ENCODE measurements at places on chromosomes 11 and 22. TPM values are rescaled to one million over a fixed set of nuclear protein-coding genes. Genes with fewer than 3 reads are reported as not detected.
A peak's percentile ranks its signal among the peaks of the same experiment; 100 is the strongest.

DNA sequence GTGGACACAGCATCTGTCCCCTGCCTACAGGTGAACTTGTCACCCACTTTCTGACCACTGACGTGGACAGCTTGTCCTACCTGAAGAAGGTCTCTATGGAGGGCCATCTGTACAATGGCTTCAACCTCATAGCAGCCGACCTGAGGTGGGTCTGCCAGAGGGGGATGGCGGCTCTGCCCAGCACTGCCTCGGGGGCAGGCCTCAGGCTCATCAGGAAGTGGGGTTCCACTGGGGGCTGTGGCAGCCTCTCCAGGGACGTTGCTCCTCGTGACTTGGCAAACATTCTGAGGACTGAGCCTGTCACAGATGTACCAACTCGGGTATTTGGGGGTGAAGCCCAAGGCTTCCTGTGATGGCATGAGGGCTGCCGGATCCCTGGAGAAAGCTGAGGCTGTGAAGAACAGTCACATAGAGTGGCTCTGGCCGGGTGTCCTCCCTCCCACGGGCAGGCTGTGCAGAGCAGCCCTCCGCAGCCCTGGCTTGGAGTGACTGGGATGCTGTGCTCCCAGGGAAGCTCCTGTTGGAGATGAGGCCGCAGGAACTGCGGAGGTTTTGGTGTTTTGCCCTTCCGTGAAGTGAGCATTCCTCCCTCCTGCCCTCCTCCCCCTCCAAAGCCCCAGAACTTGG is 26.5 kb upstream of the DGCR8 start:
- H3K36me3 ChIP-seq, result peaks cover 64% of the 10 kb centered on the region
- no peaks in the 10 kb centered on the region for H3K4me1 ChIP-seq
- no peaks in the 10 kb centered on the region for H3K27me3 ChIP-seq
- no peak overlapping the region for H3K27ac ChIP-seq
- H3K4me3 ChIP-seq, result no peak overlapping the region

The SYT13 gene
- 41.3 TPM for total RNA-seq

DNA sequence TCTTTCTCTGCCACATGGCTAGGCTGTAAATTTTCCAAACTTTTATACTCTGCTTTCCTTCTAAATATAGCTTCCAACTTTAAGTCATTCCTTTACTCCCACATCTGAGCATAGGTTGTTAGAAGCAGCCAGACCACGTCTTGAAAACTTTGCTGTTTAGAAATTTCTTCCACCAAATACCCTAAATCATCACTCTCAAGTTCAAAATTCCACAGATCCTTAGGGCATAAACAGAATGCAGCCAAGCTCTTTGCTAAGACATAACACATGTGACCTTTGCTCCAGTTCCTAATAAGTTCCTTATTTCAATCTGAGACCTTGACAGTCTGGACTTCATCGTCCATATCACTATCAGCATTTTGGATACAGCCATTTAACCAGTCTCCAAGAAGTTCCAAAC is 749.9 kb downstream of the METTL15 start:
- H3K36me3 ChIP-seq, result no peaks in the 10 kb centered on the region
- no peak for DNase-seq
- no peaks in the 10 kb centered on the region for H3K27me3 ChIP-seq
- no peaks in the 10 kb centered on the region for H3K4me1 ChIP-seq

The OR5A1 gene
- not detected for total RNA-seq

The NXPE2 gene
- total RNA-seq, result 2.8 TPM

GRCh38 chr11:27263046-27263445 is 100.0 kb downstream of the CCDC34 start:
- no peaks in the 10 kb centered on the region for H3K27me3 ChIP-seq
- H3K27ac ChIP-seq, result no peak overlapping the region
- no peak for DNase-seq
- no peaks in the 10 kb centered on the region for H3K36me3 ChIP-seq
- no peak overlapping the region for H3K4me3 ChIP-seq
- no peaks in the 10 kb centered on the region for H3K4me1 ChIP-seq

- no peaks in the 10 kb centered on the region for H3K4me1 ChIP-seq
- H3K4me3 ChIP-seq, result no peak overlapping the region
- no peak for DNase-seq
- no peaks in the 10 kb centered on the region for H3K27me3 ChIP-seq
- H3K36me3 ChIP-seq, result no peaks in the 10 kb centered on the region
Measured at GRCh38 chr11:134459246-134460061, 47.4 kb upstream of the B3GAT1 start.

- no peak for DNase-seq
- no peaks in the 10 kb centered on the region for H3K4me1 ChIP-seq
- H3K27me3 ChIP-seq, result no peaks in the 10 kb centered on the region
- no peaks in the 10 kb centered on the region for H3K36me3 ChIP-seq
- no peak overlapping the region for H3K4me3 ChIP-seq
Measured at GRCh38 chr11:76253416-76253815, 47.1 kb upstream of the WNT11 start.

The SDHD gene
- total RNA-seq, result 114 TPM

The MAPK8IP2 gene
- total RNA-seq, result 1.2 TPM

The OR4A47 gene
- not detected for total RNA-seq

DNA sequence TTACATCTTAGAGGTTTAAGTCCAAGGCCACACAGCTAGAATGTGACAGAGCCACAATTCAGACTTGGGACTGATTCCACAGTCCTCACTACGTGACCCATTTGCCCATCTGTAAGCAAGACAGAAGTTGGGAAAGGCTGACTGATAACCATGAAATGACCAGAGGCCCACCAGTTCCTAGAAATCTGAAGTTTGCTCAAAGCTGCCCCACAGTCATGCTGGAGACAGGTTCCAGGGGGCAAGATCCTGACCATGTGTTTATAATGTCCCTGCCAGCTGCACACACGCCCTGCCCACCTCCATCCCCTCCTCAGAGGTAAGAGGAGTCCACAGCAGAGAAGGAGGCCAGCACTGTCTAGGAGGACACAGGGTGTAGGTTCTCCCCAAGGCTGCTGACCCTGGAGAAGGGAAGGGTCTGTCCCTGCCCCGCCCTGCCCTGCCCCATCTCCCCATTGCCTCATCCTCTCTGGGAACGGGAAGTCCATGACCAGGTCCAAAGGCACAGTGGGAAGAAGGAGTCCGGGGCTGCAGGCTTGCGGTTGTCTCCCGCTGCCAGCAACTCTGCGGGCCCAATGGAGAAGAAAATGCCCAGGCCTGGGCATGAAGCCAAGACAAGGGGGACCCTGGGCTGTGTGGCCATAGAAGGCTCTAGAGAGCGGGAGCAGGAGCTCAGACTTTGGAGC is 11.9 kb upstream of the OAF start:
- no peak for DNase-seq
- H3K36me3 ChIP-seq, result no peaks in the 10 kb centered on the region
- no peak overlapping the region for H3K4me3 ChIP-seq
- H3K27ac ChIP-seq, result peak overlapping the region; percentile 85
- peaks cover 49% of the 10 kb centered on the region for H3K4me1 ChIP-seq

The PLEKHA7 gene
- 195 TPM for total RNA-seq

The MRPL16 gene
- 46.1 TPM for total RNA-seq

The AMOTL1 gene
- 19.0 TPM for total RNA-seq

DNA sequence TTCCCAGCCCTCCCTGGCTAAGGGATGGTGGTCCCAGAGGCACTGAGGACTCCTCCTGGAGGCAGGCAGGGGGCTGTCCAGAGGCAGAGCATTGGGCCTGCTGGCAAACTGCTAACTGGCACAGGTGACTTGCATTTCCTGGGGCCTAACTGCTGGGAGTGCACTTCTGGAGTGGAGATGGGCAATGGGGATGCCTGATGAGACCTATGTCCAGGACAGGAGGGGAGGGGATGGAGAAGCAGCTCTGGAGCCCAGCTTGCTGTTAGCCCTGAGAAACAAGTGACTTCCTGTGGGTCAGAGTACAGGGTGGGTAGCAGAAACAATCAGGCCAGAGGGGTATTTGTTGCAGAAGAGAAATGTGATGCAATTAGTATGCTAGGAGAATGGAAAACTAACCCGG is 253.2 kb downstream of the ST3GAL4 start:
- DNase-seq, result no peak
- H3K27ac ChIP-seq, result no peak overlapping the region
- H3K4me1 ChIP-seq, result no peaks in the 10 kb centered on the region
- H3K27me3 ChIP-seq, result no peaks in the 10 kb centered on the region
- no peaks in the 10 kb centered on the region for H3K36me3 ChIP-seq
- no peak overlapping the region for H3K4me3 ChIP-seq

GRCh38 chr11:78048561-78048960 is 15.1 kb upstream of the THRSP start:
- no peak for DNase-seq
- no peaks in the 10 kb centered on the region for H3K27me3 ChIP-seq
- H3K4me1 ChIP-seq, result peaks cover 12% of the 10 kb centered on the region
- H3K4me3 ChIP-seq, result no peak overlapping the region
- H3K36me3 ChIP-seq, result no peaks in the 10 kb centered on the region

DNA sequence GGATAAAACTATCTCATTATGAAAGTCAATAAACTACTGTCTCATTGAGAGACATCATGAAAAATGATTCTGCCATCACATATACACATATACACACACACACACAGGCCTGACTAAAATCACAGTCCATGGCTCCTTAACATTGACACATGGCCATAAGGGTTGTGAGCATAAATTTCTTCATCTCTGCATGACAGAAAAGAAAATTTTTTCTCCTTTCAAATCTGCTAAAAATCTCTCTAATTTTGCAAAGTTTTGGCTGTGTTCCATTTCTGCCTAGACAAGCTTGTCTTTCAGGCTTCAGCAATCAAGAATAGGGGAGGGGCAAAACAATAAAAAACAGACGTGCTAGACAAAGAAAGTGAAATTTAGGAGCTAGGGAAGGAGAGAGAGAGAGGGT is 324.5 kb downstream of the LRRC4C start:
- no peak overlapping the region for H3K4me3 ChIP-seq
- no peaks in the 10 kb centered on the region for H3K27me3 ChIP-seq
- no peak overlapping the region for H3K27ac ChIP-seq
- H3K4me1 ChIP-seq, result no peaks in the 10 kb centered on the region
- DNase-seq, result no peak

The MED19 gene
- total RNA-seq, result 20.7 TPM

GRCh38 chr11:126522152-126522551 is 166.7 kb downstream of the ST3GAL4 start:
- no peaks in the 10 kb centered on the region for H3K36me3 ChIP-seq
- H3K27me3 ChIP-seq, result no peaks in the 10 kb centered on the region
- no peaks in the 10 kb centered on the region for H3K4me1 ChIP-seq
- H3K4me3 ChIP-seq, result no peak overlapping the region
- DNase-seq, result no peak

DNA sequence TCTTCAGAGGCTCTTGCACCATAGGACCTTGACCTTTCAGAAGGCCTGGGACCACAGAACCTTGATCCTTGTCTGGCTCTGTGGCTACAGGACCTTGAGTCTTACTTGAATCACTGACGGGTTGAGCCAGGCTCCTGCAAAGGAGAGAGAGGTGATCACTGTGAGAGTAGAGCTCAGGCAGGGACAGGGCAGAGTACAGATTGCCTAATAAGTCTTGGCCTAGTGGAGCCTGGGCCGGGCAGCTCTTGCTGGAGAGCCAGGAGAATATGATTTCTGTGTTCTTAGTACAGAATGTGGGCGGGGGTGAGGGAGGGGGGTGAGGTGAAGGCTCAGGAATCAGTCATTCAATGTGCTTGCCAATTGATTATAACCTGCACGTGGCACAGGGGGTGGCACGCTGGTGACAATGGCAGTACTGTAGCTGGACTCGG is 26.0 kb downstream of the SERPINH1 start:
- no peak overlapping the region for H3K4me3 ChIP-seq
- H3K27me3 ChIP-seq, result no peaks in the 10 kb centered on the region
- H3K36me3 ChIP-seq, result no peaks in the 10 kb centered on the region
- H3K27ac ChIP-seq, result no peak overlapping the region

GRCh38 chr11:108863528-108863927 is 198.7 kb downstream of the DDX10 start:
- H3K4me1 ChIP-seq, result no peaks in the 10 kb centered on the region
- no peak overlapping the region for H3K27ac ChIP-seq
- no peak overlapping the region for H3K4me3 ChIP-seq
- DNase-seq, result no peak

The HBE1 gene
- not detected for total RNA-seq

The ALG12 gene
- total RNA-seq, result 17.3 TPM
